ENCODE measurements at places on chromosomes 11 and 22.

DNA sequence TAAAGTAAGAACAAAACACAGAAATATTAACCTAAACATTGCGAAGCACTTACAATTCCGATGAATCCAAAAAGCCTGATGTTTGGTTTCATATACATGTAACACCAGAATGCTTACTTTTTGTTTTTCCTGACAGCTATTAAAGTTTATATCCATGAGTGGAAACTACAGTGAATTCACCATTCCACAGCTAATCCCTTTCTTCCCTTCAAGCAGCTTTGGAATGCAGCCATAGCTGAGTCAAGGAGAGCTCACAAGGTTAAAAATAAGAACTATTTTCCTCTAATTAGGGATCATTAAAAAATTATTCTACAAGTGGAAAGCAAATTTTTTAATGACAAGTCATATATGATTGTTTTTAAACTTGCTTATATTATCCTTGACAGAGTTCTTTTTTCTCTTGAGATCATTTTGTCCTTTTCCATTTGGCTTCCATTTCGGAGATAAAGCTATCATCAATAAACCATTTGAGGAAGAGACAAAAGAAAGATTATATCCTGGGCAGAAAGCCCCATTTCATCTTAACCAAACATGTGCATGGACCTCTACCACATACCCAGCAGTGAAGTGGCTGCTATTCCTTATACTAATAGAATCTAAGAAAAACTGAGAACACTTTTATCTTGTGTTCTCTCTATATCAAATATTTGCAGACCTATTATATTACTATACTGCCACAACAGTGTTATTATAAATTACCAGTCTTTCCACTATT, 19.7 kb upstream of the FIBIN start:
- no peak for DNase-seq

- DNase-seq = no peak
Measured at GRCh38 chr22:36589856-36590255, 60.9 kb upstream of the EIF3D start.

GRCh38 chr22:40991298-40991697, 40.1 kb downstream of the RBX1 start:
- DNase-seq = no peak

- no peak for DNase-seq
Measured at GRCh38 chr11:95066716-95067038, at the start of gene SRSF8. TSS of gene SRSF8 (plus strand) at chr11:95066919. CDS start at chr11:95067227, 308 bp downstream.

DNA sequence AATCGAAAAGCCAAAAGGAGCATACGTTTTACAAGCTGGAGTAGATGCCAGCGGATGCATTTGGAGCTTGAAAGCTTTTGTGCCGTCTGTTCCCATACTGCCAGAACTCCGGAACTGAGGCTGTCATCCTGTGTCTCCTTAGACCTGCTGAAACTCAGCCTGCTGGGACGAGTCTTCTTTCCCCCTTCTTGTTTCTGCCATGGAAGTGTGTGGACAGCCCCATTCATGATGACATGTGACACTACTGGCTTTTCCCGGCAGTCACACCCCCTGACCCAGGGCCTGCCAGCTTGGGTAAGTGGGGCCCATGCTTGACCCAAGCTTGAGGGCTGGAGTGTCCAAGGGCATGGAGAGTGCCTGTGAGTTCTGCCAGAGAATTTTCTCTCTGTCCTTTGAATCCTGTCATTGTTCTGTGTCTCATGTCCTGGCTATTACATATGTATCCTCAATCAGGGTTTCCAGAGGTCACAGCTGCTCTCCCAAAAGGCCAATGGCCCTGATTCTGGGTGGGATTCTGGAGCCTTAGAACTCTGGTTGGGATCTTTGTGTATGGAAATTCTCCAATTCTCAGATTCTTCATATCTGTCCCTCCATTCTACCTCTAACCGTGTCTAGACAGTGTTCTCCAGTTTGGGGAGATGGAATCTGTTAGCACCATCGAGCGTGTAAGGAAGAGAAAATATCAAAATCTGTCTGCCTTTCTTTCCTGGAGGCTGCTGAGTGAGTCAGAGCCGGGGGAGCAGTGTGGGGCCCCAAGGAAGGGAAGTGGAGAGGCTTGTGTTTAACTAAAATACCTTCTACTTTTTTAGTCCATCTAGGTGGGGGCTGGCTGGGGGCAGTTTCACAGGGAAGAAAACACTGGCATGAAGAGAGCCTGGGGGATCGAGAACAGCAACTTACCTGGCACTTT, 73.2 kb downstream of the KIAA1671 start:
- DNase-seq = no peak

GRCh38 chr11:72309074-72309598, 65.2 kb upstream of the PHOX2A start:
- no peak for DNase-seq

GRCh38 chr11:86202013-86202336, 42.6 kb upstream of the EED start:
- no peak for DNase-seq

DNA sequence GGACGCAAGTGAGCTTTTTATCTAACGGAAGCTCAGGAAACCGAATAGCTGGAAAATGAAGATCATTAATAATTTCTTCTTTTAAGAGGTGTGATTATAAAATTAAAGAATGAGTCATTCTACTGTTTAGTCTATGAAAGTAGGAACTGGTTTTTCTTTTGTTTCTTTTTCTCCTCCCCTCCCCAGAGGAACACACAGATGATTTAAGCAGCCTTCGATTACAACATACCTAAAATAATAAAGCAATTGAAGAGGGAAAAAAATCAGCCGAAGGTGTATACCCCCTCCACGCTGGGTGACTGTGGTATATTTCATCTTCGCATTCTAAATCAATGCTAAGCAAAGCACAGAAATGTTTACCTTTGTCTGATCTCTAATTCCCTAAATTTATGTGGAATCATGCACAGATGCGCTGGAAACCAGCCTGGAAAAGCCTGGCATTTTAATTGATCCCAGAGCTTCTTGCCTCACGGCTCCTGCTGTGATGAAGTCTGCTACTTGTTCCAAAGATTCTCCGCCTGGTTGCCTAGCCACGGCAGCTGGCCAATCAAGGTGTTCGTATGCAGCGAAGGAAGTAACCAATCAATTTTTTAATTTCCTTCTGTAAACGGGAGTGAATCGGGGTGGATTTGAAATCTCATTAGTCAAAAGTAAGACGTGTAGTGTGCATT, 133.9 kb downstream of the FANCF start:
- DNase-seq = no peak

DNA sequence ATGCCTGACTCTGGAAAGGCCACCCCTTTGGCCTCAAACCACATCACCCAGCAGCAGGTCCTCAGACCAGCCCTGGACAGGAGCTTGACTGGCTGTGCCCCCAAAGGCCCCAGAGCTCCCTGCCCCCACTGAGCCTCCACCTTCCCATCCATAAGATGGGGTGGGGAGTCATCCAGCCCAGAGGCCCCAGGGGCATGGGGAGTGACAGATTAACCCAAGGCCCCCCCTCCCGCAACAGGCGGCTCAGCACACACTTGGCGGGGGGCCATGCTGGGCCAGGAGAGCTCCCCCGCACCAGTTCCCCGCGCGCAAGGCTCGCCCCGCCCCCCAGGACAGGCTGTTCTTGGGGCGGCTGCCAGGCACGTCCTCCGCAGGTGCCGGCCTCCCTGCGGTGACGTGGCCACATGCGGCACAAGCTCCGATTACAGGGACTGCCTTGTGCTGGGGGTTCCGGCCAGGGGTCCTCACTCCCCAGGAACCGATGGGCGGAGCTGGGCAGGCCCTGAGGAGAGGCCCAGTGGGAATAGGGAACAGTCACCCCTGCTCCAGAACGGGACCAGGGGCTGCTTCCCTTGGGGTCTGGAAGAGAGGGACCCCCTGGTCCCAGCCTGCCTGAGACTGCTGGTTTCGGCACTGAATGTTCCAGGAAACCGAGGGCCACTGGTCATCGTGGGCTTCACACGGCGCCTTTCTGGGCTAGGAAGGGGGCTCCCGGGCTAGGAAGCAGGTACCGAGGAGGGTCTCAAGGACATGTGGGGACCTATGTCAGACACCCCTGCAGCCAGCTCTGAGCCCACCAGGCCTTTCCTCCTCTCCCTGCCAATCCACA, 5.1 kb upstream of the CDKN1C start:
- DNase-seq = no peak

GRCh38 chr11:61610905-61611304, 30.0 kb upstream of the SYT7 start:
- DNase-seq = no peak

DNA sequence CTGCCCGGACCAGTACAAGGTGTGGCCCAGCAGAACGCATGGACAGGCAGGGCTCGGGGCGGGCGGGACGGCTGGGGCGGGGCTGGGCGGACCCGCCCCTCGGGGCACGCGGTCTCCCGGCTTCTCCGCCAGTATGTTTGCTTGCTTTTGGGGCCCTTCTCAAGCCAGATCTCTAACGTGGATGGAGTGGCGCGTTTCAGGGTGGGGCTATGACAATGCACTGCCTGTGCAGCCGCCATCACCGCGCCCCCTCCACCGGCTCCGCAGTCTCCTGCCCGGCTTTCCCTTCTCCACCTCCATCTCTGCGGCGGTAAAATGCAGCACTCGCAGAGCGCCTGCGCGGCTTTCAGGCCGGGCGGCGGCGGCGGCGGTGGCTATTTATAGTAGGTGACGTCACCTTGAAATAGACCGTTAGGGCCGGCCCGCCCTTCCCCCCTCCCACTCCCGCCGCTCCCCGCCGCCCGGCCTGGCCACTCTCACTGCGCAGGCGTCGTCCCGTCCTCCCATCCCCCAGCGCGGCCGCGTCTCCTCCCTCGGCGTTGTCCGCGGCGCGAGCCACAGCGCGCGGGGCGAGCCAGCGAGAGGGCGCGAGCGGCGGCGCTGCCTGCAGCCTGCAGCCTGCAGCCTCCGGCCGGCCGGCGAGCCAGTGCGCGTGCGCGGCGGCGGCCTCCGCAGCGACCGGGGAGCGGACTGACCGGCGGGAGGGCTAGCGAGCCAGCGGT, at the start of gene YWHAH:
TSS of gene YWHAH (plus strand) at position 558 of the 722 bp plus-strand sequence. CDS start 199 bp downstream, outside the sequence.
- DNase-seq = peak; percentile 96

GRCh38 chr11:122951211-122951610, 30.4 kb downstream of the BSX start:
- no peak for DNase-seq

DNA sequence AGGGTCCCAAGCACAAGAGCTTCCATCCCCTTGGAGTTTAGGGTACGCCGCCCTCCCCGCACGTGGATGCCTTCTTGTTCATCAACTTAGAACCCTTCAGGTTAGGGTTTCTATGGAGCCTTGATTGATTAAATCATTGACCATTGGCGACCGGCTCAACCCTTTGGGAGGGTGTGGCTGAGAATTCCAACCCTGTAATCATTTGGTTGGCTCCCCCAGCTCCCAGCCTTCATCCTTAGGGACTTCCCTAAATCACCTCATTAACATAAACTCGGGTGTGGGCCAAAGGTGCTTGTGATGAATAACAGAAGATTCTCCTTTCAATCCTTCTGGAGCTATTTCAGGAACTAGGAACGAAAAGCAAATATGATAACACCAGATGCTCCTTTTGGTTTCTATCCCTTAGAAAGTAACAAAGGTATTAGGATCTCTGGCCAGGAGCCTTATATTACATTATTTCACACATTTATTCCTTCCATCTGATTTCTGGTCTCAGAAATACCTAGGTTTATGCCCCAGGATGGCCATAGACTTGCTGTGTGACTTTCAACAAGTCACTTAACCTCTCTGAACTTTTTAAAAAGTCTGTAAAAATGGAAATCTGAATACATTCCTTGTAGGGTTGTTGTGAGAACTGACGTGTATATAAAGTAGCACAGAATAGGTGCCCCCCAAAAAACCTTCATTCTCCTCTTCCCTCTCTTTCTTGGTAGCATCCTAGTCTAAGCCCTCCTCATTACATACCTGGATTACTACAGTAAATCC, 26.8 kb downstream of the MCHR1 start:
- DNase-seq = no peak

GRCh38 chr11:122413677-122414076, 241.8 kb upstream of the UBASH3B start:
- DNase-seq = no peak

DNA sequence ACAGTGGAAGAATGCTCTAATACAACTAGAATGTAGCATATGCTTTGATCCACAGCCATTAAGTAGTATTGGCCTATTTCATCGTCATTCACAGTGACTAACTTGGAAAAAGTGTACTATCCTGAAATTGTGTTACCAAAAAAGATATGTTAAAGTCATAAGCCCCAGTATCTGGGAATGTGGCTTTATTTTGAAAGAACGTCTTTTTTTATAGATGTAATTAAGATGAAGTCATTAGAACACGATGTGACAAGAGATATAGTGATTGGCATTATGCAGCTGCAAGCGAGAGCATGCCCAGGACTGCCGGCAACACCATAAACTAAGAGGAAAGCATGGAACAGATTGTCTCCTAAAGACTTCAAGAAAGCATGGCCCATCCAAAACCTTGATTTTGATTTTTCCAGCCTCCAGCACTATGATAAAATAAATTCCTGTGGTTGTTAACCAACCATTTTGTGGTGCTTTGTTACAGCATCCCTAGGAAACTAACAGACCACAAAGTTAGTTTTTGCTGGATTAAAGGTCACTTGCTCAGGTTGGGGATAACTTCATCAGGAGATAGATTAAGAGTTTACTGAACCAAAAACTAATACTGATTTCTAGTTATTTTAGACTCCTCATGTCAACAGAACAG, 870.6 kb upstream of the LRRC4C start:
- no peak for DNase-seq

- no peak for DNase-seq
Measured at GRCh38 chr11:10504490-10504889, 36.5 kb downstream of the RNF141 start.

DNA sequence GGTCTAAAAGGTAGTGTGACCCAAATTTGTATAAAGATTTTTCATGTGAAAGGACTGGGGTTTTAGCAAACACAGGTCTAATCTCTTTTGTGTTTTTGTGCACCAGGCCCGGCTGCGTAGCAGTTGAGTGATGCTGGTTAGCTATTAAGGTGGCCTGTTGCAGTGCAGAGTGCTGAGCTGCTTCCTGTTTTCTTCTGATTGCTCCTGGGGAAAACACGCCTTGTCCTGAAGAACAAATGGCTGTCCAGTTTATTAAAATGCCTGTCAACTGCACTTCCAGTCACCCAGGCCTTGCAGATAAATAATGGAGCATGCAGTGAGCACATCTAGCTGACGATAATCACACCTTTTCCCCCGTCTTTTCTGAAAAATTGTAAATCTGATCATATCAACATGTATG, 1.8 kb downstream of the SRSF8 start:
- peak; percentile 71 for DNase-seq

DNA sequence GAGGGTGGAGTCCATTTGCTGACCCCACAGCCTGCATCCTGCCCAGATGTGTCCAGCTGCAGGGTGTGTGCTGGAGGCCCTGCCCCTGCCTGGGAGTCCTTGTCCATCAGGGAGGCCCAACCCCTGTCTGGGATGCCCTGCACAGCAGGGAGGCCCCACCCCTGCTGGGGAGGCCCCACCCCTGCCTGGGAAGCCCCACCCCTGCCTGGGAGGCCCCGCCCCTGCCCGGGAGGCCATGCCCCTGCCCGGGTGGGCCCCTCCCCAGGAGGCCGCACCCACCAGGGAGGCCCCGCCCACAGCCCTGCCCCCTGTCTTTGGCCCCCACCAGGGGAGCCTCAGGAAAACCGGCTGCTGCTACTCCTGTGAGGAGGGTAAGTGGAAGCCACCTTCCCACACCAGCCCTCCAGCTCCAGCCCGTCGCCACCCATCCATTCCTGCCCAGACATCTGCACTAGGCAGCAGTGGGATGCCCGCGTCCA, 37.2 kb downstream of the MUC5B start:
- peak; percentile 61 for DNase-seq
